Stimulated activated CD4-positive, alpha-beta T cell treated with anti-CD3 and anti-CD28 coated beads, TNF-alpha, amount 100 ng/mL, for 24 hours (primary cell): ENCODE measurements at places on chromosomes 16 and 17.

GRCh38 chr17:73508931-73509605 is 135.2 kb downstream of the SDK2 start:
- DNase-seq = no peak

DNA sequence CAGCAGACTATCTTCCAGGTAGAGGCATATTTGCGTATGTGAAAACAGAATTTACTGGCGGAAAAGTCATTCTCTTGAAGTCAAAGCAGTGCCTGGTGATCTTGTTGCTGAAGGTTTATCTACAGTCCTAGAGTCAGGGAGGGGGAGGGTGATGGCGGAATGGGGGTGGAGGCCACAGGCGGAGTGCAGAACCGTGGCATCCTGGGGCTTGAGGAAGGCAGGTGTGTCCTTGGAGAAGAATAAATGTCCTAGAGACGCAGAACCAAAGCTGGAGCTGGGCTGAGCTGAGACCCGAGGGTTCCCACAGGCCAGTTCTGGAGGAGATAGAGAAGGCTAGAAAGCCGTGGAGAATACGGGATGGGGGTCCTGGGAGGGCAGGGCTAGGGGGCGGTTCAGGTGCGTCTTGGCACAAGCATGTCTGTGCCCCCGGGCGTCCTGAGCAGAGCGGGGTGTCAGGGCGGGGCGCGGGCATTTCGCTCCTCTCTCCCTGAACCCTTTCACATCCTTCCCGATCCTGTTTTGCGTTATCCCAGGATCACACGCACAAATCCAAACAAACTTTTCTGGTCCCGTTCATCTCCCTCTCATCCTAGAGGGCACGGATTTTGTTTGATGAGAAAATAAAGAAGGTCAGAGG is 76.9 kb upstream of the CREBBP start:
- no peak for DNase-seq

GRCh38 chr17:3544365-3544764 is 13.2 kb downstream of the TRPV3 start:
- DNase-seq = no peak

GRCh38 chr16:19386525-19386924 is 31.2 kb upstream of the TMC5 start:
- no peak for DNase-seq

- no peak for DNase-seq
Measured at GRCh38 chr16:22732400-22732799, 81.6 kb upstream of the HS3ST2 start.

DNA sequence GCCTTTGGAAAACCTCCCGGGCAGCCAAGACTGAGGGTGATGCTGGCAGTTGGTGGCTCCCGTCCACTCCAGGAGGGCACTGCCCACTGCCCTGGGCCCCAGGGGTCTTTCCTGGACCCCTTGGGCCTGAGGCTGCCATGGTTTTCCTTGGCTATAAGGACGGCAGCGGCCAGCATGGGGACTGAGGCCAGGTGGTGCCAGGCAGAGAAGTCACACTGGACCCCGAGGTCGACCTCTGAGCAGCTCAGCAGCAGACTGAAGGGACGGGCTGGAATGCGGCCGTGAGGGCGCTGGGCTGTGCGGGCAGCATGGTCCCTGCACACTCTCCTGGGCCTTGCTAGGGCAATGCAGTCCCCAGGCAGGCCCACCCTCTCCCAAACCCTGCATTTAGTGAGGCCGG is 55.6 kb upstream of the GNG13 start:
- no peak for DNase-seq

DNA sequence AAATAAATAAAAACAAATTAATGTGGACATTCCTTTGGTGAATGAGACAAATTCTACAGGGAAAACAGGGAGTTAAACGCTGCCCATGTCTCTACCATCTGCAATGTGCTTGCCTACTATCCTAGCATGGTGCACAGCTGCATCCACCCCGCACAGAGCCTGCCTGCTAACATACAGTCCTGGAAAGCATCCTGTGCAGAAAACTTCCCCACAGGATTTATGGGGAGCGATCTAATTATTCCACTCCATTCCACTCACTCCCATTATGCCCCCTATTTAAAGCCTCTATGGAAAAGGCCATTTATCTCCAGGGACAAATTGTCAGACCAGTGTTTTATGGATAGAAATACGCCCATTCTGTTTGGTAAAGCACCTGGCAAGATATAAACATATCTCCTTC is 144.5 kb downstream of the MAF start:
- no peak for DNase-seq

GRCh38 chr16:86050111-86050510 is 151.1 kb downstream of the IRF8 start:
- DNase-seq = no peak

DNA sequence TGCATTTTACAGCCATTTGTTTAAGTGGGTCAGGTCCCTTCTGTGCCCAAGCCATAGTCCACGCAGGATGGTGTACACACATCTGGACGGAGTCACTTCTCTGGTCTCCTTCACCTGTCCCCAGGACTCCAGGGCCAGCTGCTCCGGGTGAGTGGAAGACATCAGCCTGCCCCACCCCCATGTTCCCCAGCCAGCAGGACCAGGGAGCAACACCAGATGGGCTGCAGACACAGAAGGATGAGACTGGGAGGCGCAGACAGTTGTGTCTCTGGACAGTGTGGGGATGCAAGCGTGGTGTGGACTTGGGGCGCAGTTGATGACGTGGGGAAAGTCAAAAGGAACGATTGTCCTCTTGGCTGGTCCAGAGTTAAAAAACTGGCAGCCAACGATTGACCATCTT is 24.6 kb upstream of the WFDC1 start:
- no peak for DNase-seq

DNA sequence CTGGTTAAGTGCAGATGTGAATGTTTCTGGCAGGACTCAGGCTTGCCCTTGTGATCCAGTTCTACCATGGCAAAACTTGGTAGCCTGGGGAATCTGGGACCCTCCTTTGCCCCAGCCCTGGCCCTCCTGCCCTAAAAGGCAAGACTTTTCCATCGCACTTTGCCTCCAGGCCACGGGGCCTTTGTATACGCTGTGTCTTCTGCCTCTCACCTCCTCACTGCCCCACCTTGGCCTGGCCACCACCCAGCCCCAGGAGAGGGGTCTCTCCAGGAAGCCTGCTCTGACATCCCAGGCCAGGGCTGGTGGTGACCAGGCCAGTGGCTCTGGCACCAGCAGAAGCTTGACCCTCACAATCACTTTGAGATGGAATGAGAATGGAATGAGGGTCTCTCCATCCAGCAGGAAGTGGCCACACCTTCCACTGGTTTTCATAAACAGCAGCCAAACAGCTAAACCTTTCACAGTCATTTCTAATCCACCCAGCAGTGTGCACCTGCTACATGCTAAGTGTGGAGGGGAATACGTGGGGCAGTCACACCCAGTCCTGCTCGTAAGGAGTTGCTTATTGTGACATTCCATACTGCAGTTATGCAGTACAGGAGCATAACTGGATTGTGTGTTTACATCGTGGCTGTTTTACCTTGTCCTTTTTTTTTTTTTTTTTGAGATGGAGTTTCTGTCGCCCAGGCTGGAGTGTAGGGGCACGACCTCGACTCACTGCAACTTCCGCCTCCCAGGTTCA is 1.6 kb upstream of the MRPL38 start:
- DNase-seq = no peak

- no peak for DNase-seq
Measured at GRCh38 chr17:15468126-15468525, 705 bp upstream of the CDRT4 start.

GRCh38 chr17:73623247-73623646 is 21.0 kb downstream of the SDK2 start:
- no peak for DNase-seq

GRCh38 chr16:8548166-8548565 is 42.1 kb downstream of the TMEM114 start:
- no peak for DNase-seq

- DNase-seq = no peak
Measured at GRCh38 chr17:75468779-75469373, 12.4 kb downstream of the TMEM94 start.

GRCh38 chr16:81647527-81647926 is 131.6 kb upstream of the PLCG2 start:
- DNase-seq = no peak

GRCh38 chr17:74407384-74407783 is 24.5 kb upstream of the GPRC5C start:
- DNase-seq = no peak

GRCh38 chr17:80774146-80774545 is 217.5 kb upstream of the CHMP6 start:
- DNase-seq = no peak

- DNase-seq = peak; percentile 65
Measured at GRCh38 chr17:32609085-32609484, 122.3 kb downstream of the CDK5R1 start.

- no peak for DNase-seq
Measured at GRCh38 chr17:75011401-75012095, 922 bp upstream of the MRPL58 start.

GRCh38 chr16:31880322-31880979 is 6.8 kb downstream of the ZNF267 start:
- no peak for DNase-seq

GRCh38 chr16:12211870-12212690 is 235.5 kb downstream of the SNX29 start:
- DNase-seq = no peak

DNA sequence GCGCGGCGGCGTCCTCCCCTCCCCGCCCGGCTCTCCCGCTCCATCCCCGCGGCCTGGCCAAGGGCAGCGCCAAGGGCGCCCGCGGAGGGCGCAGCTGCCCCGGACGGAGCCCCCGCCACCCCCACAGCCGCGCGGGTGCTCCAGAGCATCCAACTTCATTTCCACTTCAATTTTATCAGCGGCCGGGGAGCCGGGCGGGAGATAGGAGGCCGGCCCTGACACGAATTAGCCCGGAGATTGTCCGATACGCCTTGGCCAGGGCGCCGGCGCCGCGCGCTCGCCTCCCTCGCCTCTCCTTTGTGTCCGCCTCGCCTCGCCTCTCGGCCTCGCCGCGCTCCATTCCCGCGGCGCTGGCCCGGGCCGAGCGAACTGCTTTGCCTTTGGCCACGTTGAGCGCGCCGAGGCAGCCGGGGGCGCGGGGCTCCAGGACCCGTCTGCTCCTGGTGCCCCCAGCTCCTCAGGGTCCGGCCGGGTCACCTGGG is 129.1 kb upstream of the LHX1 start:
- DNase-seq = no peak

DNA sequence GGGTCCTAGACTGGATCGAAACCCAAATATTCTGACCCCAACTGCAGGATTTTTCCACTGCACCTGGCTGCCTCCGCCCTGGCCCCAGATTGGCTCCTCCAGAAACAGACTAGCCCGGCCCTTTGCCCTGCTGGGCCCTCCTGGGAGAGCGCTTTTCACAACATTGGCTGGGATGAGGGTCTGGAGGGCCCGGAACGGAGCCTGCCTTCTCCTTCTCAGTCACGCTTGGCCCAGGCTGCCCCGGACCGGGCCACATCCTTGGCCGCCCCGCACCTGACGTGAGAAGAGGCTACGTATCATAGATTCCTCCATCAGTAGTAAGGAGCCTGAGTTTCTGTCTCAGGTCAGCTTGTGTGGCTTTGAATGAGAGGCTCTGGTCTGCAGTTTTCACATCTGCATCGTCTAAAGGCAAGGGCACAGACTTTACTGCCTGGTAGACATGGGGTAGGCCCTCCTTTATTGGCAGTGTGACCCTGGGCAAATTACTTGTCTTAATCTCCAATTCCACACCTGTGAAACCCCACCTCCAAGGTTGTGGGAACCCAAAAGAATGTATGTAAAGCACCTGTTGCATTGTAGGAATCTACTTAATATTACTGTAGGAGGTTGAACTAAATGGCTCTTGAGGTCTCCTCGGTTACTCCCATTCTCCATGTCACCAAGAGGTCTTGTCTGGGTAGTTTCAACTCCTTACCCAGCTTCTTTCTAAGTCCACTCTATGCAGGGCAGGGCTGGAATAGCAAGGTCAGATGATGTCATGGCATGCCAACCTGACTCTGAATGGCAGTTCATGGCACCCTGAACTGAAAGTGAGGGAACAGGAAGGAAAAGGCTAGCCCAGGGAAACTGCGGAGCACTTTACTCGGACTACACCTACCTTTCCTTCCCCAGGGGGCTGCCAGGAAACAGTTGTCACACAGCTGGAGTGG is 661 bp downstream of the LRRC3C start:
- no peak for DNase-seq

GRCh38 chr16:55482056-55482455 is 3.1 kb downstream of the MMP2 start:
- DNase-seq = no peak

- DNase-seq = no peak
Measured at GRCh38 chr16:22621586-22622155, 111.0 kb downstream of the NPIPB5 start.

GRCh38 chr16:84874983-84875382 is 55.2 kb downstream of the CRISPLD2 start:
- no peak for DNase-seq

DNA sequence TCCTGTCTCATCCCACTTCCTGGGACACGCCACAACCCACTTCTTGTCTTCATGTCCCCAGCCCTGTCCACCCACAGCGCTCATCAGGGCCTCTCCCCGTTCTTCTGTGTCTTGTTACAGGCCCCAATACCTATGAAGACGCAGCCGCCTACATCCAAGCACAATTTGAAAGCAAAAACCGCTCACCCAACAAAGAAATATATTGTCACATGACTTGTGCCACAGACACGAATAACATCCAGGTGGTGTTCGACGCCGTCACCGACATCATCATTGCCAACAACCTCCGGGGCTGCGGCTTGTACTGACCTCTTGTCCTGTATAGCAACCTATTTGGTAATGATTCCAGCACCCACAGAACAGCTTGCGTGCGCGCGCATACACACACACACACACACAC is 70.6 kb downstream of the AMFR start:
- DNase-seq = no peak

GRCh38 chr16:72727565-72727964 is 320.4 kb downstream of the ZFHX3 start:
- DNase-seq = no peak

- no peak for DNase-seq
Measured at GRCh38 chr16:57348327-57348726, 10.3 kb upstream of the CCL22 start.

GRCh38 chr17:54992797-54993639 is 24.5 kb downstream of the STXBP4 start:
- no peak for DNase-seq

- DNase-seq = no peak
Measured at GRCh38 chr17:42026857-42027589, 7.1 kb downstream of the NKIRAS2 start.

DNA sequence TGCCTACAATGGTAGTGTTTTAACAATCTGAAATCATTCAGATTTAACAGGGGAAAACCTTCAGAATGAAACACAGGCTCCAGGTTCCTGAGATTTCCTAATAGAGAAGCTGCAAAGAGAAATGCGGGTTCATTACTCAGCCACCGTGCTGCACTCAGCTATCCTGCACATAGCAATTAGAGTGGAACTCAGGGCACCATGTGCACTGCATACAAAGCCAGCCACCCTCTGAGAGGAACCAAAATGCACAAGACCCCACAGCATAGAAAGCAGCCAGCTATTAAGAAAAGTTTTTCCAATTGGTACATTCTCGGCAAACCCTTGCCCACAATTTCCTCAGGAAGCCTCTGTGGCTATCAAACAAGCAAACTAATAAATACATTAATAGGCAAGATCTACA is 37.4 kb downstream of the TOM1L2 start:
- DNase-seq = no peak

- DNase-seq = no peak
Measured at GRCh38 chr16:77404775-77405174, 30.1 kb downstream of the ADAMTS18 start.
